Activated CD8-positive, alpha-beta memory T cell treated with anti-CD3 and anti-CD28 coated beads for 24 hours (primary cell): ENCODE measurements at places on chromosomes 1 and 21.
A peak's percentile ranks its signal among the peaks of the same experiment; 100 is the strongest.

GRCh38 chr1:64235181-64235580 lies 31.8 kb downstream of the UBE2U start:
- DNase-seq = no peak

- no peak for DNase-seq
Observed at GRCh38 chr1:215133532-215133931, 51.0 kb downstream of the KCNK2 start.

GRCh38 chr1:180779584-180779983 lies 133.1 kb upstream of the KIAA1614 start:
- no peak for DNase-seq

GRCh38 chr1:46166521-46167462 lies 8.1 kb upstream of the TSPAN1 start:
- peak; percentile 84 for DNase-seq

- DNase-seq = no peak
Observed at GRCh38 chr1:224534731-224535130, 81.4 kb upstream of the CNIH3 start.

DNA sequence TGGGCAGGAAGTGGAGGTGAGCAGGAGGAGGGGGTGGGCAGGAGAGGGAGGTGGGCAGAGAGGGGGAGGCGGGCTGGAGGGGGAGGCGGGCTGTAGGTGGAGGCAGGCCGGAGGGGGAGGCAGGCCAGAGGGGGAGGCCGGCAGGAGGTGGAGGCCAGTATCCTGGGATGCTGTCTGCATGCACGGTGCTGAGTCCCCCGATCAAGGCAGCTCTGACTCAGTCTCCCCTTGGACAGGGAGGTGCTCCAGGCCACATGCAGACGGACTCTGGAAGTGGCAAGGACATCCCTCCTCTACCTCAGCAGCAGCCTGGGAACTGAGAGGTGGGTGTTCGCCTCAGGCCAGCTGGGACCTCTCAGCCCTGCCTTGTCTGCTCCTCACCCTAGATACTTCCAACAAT lies 9.9 kb downstream of the IKBKE start:
- no peak for DNase-seq

DNA sequence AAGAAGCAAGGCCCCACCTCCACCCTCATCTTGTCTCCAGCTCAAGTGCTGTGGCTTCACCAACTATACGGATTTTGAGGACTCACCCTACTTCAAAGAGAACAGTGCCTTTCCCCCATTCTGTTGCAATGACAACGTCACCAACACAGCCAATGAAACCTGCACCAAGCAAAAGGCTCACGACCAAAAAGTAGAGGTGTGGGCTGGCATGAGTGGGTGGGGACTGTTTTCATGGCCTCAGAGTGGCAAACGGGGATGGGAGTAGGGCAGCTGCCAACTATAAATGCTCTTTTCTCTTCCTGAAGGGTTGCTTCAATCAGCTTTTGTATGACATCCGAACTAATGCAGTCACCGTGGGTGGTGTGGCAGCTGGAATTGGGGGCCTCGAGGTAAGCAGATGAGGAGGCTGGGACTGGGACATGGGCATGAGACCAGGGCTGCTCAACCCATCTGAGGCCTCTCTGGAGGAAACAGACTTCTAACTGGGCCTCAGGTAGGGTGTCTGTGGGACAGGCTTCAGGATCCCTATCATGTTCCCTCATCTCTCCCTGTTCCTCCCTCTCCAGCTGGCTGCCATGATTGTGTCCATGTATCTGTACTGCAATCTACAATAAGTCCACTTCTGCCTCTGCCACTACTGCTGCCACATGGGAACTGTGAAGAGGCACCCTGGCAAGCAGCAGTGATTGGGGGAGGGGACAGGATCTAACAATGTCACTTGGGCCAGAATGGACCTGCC lies 8.8 kb upstream of the P3R3URF start:
- DNase-seq = peak; percentile 72

DNA sequence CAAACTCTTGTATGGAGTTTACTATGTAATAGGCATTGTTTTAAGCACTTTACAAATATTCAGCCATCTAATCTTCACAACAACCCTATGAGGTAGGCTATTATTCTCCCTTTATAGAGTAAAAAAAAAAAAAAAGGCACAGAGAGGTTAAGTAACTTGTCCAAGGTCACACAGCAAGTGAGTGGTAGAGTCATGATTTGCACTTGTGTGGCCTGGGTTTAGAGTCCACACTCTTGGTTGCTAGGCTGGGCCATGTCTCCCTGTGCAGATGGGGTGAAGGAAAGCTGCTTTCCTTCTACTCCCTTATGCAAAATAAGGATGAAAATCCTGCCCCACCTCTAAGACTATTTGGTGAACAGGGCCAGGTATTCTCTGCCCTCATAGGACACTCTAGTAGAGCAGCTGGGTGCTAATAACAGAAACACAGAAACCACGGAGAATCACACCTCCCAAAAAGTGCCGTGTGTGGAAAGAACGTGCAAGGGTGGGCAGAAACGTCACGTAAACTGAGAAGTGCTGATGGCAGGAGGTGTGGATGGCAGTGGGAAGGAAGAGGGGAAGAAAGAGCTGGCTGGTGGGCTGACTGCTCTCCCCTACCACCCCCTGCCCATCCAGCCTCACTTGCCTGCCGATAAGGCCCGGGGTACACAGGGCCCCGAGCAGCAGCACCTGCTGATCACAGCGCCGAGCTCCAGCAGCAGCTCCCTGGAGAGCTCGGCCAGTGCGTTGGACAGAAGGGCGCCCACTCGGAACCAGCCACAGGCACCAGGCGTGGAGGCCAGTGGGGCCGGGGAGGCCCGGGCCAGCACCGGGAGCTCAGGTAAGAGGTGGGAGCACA lies 28.3 kb upstream of the VPS13D start:
- peak; percentile 76 for DNase-seq

GRCh38 chr1:76343356-76343755 lies 268.8 kb downstream of the ST6GALNAC3 start:
- DNase-seq = no peak

DNA sequence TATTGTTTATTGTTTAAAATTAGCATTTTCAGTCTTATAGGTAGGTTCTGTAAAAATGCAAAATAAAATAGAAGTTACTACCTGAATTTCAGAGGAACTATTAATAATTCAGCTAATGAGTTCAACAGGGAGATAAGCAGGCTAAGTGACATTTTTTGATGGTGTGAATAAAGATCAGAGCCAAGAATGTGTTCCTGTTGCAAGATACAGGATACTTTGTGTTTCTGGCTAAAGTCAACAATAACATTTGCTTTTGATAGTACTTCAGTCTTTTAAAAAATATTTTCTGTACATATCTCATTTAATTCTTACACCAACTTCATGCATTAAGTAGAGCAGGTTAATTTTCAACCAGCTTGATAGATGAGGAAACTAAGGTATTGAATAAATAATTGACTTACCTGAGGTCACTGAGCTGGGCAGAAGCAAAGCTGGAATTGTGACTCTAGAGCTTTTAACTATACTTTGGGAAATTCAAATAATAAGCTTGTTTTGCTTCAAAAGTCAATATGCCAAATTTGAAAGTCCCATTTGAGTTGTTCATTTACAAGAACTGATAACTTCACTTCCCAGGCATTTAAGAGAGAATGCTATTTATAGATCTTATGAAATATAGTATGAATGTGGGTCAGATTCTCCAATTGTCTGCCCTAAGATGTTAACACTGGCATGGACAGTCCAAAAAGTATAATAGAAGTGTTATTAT lies 6.0 kb downstream of the GORAB start:
- no peak for DNase-seq

GRCh38 chr1:81851217-81851616 lies 50.5 kb downstream of the ADGRL2 start:
- no peak for DNase-seq

DNA sequence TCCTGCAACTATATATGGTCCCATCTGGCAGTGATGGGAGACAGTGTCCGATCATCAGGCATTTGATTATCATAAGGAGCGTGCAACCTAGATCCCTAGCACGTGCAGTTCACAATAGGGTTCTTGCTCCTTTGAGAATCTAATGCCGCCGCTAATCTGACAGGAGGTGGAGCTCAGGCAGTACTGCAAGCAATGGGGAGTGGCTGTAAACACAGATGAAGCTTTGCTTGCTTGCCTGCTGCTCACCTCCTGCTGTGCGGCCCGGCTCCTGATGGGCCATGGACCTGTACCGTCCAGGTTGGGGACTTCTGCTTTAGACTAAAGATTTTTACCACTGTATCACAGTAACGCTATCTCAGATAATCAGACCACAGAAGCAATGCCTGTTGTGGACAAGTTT lies 63.8 kb downstream of the TGFB2 start:
- DNase-seq = no peak

DNA sequence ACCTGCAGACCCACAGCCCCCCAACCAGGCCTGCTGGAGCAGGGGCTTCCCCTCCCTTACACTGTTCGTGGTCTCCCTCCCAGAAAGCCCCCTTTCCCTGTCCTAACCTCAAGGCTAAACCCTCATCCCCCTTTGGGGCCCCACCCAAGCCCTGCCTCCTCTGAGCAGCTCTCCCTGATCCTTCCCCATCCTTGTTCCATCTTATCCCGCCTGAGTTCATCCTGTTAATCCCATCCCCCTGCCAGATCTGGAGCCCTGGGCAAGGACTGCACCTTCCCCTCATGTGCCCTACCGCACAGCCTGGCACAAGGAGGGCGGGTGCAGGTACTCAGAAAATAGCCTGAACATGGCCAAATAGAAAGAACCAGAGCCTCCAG lies 6.9 kb upstream of the TNNT2 start:
- DNase-seq = no peak

DNA sequence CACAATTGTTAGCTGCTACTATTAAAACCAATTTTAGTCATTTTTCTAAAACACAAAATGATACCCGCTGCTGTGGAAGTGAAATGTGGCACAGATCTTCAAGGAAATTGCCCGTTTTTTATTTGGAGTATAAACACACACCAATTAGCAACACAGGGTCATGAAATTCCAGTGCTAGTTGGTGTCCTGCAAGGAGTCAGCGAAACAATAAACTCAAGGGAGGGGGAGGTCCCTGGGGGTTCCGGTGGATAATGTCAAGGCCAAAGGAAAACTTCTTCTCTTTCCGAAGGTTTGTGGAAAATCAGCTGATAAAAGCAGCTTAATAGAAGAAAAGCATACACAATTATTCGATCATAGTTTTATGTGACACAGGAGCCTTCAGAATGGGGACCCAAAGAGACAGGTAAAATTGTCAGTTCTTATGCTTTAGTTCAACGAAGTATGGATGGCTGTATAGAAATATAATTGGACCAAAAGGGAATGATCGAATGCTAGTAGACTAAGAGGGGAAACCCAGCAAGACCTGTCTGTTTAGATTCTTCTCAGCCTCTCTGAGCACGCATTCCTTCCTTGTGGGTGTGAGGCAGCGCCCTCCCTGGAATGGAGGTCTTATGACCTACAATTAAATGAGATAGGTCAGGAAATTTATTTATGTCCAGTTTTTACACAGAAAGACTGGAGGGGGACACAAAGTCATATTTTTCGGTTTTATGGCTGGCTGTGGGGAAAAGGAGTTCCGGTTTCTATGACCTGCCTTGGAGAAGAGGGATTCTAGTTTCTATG lies 65.9 kb downstream of the KCNK1 start:
- DNase-seq = no peak

DNA sequence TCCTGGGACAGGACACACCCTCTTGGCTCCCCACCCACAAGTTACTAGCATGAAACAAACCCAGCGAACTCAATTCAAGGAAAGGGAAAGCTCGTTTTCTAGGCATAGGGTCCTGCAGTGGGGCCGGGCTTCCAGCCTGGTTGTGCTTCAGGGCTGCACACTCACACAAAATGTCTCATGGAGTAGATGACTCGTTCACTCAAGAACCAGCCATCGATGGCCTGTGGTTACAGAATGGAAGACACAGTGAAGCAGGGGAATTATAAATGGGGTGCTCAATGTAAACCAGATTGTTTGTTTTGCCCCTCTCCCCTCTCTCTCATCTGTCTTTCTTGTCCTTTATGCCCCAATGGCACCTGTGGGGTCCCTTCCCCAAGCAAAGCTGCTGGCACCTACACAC lies 56.0 kb upstream of the COX20 start:
- DNase-seq = no peak

DNA sequence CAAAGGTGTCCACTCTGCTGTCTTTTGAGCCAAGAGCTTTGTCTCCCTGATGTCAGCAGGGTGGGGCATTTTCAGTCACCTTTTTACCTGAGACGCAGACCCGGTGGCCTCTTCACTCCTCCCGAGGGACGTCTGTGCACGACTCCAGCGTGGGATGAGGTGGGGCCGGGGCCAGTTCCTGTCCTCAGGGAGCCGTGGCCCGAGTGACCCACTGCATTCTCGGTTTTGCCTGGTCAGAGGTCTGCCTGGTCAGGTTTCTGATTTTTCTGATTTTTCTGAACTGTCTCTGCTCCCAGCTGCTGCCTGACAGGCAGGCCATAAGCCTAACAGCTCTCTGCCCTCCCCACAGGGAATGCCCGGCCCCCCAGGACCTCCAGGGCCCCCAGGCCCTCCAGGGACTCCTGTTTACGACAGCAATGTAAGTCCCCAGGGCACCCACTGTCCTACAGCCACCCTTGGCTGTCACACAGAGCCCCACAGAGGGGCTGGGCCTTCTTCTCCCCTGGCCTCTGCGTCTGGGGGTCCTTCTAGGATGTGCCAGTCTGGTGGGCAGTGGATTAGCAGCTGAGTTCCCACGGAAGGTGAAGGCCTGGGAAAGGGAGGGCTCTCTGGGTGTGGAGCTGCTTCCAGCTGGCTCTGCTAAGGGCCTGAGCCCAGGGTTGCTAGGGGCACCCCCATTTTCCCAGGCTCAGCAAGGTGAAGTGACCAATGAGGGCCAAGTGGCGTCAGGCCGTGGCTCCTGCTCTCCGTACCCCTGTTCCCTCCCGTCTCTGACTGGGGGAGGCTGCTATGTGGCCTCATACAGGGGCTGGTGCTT lies 45.9 kb downstream of the SLC19A1 start:
- no peak for DNase-seq

DNA sequence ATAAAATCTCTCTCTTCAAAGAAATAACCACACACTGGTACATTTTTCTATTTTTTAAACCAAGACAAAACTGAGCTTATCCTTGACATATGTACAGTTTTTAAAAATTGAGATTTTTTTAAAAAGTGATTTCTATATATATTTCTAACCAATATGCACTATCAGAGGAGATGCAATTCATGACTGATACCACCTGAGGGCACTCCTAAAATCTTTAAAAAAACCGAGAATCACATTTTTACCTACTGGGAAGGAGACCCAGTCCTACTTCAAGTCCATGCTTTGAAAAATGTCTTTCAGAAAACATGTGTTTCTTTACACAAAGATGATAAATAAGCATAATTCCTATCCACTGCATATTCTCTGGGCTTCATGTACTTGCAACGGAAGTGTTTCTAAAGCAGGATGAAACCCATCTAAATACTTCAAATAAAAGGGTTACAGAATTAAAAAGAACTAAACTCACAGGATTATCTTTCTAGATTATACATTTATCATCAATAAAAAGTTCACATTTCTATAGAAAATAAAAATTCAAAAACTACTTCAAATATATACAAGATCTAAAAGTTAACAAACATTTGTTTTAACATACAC lies 98.6 kb downstream of the ENAH start:
- DNase-seq = no peak

DNA sequence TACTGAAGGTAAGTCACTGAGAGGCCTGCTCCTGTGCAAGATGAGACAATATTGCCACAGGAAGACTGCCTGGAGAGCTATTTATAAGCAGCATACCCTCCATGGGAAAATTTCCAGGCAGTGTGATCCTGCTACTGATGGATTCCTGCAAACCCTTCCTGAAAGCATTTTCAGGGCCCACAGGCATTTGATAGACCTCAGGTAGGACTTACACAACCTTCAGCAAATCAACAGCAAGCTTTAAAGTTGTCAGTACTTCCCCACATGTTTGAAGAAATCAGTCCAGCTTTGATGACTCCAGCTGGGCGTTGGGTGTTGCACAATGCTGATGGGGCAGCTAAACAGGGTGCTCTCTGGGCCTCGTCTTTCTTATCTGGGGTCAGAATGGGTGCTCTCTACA lies 108.8 kb downstream of the PLXNA2 start:
- no peak for DNase-seq

- no peak for DNase-seq
Observed at GRCh38 chr1:151893176-151893924, 16.0 kb downstream of the THEM4 start.
